ENCODE measurements at places on chromosomes 6 and 20.

- DNase-seq, result peak; percentile 99
Measured at GRCh38 chr6:113632220-113632864, 224.8 kb upstream of the MARCKS start.

- DNase-seq, result no peak
Measured at GRCh38 chr20:43781215-43781614, 54.4 kb upstream of the GTSF1L start.

GRCh38 chr20:51434580-51435247 lies 107.8 kb downstream of the NFATC2 start:
- peak; percentile 63 for DNase-seq

- DNase-seq, result no peak
Measured at GRCh38 chr6:112027942-112028674, 25.8 kb upstream of the CCN6 start.

DNA sequence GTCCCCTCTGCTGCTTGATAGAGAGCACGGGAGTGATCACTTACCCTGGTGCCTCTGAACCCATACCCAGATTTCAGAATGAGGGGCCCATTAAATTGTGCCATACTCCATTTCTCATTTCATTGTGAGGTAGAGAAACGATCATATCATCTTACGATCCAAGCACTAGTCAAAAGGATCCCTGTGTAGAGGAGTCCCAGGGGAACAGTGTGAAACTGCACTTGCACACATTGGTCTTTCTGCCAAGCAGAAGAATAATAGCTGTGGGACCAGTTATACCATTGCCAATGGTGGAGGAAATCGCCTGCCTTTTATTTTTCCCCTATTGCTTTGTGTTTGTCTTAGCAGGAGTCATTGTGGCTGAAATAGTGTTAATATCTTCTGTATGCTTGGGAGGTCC lies 161.9 kb downstream of the FARS2 start:
- no peak for DNase-seq

Data from suppressor macrophage treated with lipopolysaccharide for 4 hours (primary cell).